ENCODE measurements at places on chromosomes 6 and 20.

- no peak for DNase-seq
Observed at GRCh38 chr6:43803055-43803782, 33.2 kb downstream of the VEGFA start.

DNA sequence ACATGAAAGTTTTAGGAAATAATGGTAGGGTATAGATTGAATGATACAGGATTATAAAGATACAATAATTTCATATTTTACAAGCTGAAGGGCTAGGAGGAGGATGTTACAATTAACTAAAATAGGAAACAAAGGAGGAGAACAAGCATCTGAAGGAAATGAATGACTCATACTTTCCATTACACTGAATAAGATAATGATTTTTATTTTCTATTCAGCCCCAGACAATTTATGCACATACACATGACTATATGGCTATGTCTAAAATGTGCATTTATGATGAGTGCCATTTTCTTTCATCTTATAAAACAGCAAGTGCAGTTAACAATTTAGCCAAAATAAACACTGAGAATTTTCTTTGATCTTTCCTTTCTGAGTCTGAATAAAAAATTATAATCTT lies 994.6 kb upstream of the ADGRB3 start:
- DNase-seq = no peak

GRCh38 chr20:14691994-14692393 lies 354.6 kb upstream of the FLRT3 start:
- no peak for DNase-seq

GRCh38 chr20:25739615-25740320 lies 43.1 kb upstream of the ZNF337 start:
- no peak for DNase-seq

DNA sequence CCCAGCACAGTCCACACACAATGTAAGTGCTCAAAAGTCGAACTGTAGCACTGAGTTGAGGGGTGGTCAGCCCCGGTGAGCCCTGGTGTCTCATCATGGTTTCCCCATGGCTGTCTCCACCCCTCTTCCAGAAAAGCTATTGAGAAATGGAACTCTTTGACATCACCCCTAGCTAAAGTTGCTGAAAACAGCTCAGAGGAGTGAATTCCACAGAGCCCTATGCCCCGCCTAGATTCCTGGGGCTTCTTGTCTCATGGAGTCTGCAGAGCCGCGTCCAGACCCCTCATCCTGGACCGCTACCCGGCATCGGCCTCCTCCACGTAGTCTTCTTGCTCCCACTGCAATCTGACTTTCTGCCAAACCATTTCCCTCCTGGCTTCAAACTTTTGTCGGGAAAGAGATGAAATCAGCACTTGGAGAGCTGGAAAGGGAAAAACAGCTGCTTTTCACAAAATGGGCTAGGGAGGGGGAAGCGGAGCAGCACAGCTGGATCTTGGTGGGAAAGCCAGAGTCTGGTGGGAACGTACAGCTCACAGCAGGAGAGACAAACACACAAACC lies 132.2 kb downstream of the SNX5 start:
- DNase-seq = no peak

- peak; percentile 78 for DNase-seq
Observed at GRCh38 chr6:91678679-91679446, 1092.0 kb upstream of the MAP3K7 start.

DNA sequence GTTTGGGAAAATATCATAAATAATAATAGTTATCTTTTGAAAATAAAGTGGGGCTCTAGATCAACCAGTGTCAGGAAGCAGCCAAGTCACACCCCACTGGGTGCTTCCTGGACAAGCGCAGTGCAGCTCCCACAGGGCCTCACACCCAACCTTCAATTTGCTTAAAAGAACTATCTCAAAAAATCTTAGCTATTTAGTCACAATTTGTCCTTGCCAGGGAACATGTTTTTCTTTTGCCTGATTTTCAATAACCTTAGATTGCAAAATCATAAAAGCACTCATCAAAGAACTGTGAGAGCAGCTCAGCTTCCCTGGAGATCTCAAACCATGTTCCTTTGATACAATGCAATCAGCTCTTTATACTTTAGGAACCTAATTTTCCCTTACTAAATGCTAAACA lies 1.6 kb upstream of the NCOA7 start:
- DNase-seq = no peak

GRCh38 chr6:56292505-56293181 lies 45.3 kb upstream of the COL21A1 start:
- no peak for DNase-seq

DNA sequence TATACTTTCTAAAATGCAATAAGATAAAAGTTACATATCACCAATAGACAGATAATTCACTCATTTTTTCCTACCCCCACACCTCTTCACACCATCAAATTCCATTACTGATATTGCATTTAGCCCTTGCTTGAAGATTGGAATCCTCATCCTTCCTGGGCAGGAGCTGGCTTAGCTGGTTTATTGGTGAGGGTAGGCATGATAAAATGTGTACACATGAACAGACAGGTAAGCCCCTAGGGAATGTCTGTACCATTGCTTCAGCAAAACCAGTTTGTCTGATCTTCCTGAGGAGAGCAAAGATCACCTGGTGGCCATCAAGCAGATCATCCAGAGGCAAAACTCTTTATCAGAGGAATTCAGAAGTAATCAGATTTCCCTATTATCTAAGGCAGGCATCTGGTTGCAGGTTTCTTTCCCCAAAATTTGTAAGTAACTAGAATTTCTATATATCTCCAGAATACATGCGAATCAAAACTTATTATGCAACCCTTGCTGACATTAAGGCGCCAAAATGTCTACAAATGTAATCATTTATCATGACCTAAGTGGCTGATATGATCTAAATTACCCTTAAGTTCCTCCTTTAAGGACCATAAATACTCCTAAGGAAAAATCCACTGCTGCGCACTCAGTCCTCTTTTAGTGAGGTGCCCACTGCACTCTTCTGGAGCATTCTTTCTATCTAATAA lies 6.6 kb upstream of the FABP7 start:
- no peak for DNase-seq

DNA sequence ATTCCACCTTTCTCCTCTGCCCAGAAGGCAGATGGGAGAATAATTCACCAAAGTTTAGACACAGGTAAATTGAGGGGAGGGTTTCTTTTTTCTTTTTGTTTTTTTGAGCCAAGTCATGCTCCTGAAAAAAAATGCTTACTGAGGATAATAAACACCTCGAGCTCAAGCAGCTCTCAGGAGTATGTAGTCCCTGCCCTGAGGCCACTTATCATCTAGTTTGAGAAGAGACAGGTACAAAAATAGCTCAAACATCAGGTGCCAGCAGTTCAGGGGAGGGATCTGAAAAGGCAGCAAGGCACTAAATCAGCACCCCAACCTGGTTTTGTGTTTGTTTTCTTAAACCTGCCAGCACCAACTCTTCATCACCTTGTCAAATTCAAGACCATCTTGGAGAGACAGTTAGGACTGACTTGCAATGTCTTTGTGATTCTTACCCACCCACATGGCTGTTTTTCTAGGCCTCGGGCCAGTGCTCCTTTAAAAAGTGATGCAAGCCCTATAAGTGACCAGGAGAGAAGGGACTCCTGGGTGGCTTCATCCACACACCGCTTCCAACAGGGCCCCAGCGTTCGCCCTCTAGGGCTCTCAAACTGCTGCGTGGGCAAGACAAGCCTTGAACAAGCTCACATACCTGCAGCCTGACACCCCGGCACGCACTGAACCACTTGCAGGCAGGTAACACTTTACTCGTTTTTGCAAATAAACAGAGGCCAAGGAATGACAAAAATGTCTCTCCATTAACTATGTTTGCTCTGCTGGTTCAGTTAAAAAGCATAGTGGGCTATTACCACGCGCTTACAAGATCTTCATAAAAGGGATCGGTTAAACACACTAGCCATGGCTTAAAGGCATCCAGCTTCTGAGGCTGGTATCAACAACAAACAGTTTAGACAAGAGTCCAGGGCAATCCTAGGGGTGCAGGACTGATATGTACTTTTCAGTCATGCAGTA lies 13.9 kb downstream of the JAG1 start:
- no peak for DNase-seq

GRCh38 chr6:11223286-11223864 lies 9.1 kb downstream of the NEDD9 start:
- no peak for DNase-seq

- no peak for DNase-seq
Observed at GRCh38 chr6:5128351-5128750, 43.2 kb downstream of the PPP1R3G start.

- DNase-seq = no peak
Observed at GRCh38 chr6:17280138-17280537, 1.0 kb upstream of the RBM24 start.

GRCh38 chr6:132060591-132060990 lies 109.4 kb upstream of the CCN2 start:
- no peak for DNase-seq

DNA sequence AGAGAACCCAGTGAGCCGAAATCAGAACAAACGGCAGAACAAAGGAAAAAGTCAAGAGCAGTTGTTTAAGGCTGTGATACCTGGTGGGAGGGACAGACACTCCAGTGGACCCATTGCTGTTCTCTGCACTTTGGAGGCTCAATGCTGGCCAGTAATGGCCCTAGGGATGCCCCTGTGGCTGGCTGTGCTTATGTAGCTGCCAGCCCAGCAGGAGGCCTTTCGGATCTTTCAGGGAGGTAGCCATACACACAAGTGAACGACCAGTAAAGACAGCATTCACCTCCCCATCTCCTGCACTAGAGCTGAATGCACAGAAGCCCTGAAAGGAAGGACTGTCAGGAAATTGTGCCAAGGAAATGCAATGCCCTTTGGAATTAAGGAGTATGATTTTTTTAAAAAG lies 34.3 kb downstream of the GPLD1 start:
- DNase-seq = no peak

- no peak for DNase-seq
Observed at GRCh38 chr6:146456886-146457285, 86.7 kb upstream of the RAB32 start.

GRCh38 chr6:10979603-10980002 lies 64.5 kb downstream of the ELOVL2 start:
- no peak for DNase-seq

DNA sequence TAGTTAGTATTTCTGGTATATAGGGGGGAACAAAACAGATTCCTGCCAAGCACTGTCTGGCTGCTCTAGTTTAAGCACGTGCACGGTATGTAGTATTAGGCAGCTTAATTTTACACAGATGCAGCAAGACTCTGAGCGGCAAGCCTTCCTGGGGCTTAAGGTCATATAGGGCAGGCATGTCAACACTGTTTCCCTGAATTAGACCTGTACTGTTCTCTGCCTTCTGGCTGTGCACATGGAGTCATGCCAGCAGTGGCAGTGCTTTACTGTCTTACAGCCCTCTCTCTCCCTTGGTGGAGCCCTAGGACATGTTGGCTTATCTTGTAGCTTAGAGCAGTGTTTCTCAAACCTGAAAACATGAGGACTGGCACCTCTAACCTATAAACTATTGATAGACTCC lies 56.6 kb downstream of the PHF20 start:
- no peak for DNase-seq

DNA sequence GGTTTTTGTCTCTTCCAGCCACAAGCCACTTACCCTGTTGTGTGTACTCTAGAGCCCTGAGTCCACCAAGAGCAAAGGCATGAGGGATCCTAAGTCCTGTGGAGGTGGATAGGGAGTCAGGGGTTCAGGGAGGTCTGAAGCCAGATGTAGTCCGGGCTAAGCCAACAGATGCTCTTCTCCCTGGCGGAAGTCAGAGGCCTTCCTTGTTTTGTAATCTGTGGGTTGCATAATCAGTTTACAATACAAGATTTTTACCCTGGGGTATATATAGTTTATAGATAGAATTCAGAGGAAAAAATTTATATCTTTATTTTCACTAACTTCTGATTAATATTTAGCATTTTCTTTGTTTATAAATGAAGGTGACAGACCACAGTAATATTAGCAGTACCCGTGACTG lies 9.2 kb downstream of the LAMP5 start:
- no peak for DNase-seq

- DNase-seq = no peak
Observed at GRCh38 chr6:71400852-71401251, 112.2 kb downstream of the OGFRL1 start.

- no peak for DNase-seq
Observed at GRCh38 chr6:165562421-165563090, 100.5 kb downstream of the PDE10A start.

- DNase-seq = no peak
Observed at GRCh38 chr6:69631552-69632346, 165.1 kb downstream of the LMBRD1 start.

GRCh38 chr6:129191235-129191634 lies 308.3 kb downstream of the LAMA2 start:
- no peak for DNase-seq

Measured in NCI-H187 treated with DMSO at 0.1 percent for 48 hours (cell line).